ENCODE measurements at places on chromosomes 5 and 9.

DNA sequence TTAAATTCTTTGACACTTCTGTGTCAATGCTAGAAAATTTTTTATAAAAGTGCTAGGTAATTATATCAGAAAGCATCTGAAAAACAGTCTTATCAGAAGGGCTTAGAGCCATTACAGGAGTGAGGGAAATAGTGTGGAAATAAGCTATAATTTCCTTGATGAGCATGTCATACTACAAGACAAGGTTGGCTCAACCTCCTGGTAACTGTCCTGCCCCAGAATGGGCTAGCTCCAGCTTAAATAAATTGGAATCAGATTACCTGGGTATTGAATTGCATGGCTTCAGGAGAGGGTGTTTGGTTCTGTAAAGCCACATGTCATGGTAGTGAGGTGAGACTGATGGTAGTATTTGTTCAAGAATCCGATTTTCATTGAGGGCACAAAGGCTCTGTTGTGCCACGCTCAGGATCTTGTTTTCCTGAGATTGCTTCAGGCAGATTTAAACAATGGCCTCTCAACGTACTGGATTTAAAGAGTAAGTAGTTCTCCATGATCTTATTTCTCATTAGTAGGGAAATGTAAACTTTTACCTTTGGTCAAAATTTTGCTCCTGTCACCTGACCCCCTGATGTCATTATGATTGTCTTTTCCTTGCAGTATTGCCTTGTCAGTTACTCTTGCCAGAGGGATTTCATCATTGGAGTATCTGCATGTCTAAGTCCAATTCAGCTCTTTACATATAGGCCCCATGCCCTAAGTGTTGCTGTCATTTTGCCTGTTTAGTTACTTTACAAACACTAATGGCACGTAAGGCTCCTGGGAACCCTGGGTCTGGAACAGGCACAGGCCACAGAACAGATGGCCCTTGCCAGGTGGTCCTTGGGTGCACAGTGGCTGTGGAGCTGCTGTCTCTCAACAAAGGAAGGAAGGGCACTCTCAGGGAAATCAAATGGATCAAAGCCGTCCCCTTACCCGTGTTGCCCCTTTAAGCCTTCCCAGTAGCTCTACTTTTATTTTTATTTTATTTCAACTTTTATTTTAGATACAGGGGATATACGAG is 21.3 kb downstream of the TRIO start:
- no peak for DNase-seq

DNA sequence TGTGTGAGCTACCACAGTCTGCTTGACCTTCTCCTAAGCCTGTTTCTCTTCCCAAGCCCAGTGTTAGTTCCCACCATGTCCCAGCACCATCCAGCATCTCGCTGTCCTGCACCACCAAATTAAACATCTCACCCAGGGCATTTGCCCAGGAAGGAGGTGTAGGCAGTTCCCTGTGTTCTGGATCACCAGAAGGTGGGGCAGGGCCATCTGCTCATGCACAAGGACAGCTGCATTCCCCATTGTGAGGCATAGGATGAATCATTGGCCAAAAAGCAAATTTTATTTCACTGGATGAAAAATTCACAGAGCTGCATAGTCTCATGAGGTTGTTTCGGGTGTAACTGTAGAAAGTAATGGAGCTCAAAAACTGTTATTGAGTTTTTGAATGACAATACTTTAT is 89.5 kb upstream of the GRIA1 start:
- DNase-seq: peak; percentile 14

- DNase-seq: peak; percentile 76
Observed at GRCh38 chr5:150540615-150541396, 32.9 kb downstream of the NDST1 start.

GRCh38 chr5:1304033-1304432 is 9.2 kb upstream of the TERT start:
- DNase-seq: no peak

DNA sequence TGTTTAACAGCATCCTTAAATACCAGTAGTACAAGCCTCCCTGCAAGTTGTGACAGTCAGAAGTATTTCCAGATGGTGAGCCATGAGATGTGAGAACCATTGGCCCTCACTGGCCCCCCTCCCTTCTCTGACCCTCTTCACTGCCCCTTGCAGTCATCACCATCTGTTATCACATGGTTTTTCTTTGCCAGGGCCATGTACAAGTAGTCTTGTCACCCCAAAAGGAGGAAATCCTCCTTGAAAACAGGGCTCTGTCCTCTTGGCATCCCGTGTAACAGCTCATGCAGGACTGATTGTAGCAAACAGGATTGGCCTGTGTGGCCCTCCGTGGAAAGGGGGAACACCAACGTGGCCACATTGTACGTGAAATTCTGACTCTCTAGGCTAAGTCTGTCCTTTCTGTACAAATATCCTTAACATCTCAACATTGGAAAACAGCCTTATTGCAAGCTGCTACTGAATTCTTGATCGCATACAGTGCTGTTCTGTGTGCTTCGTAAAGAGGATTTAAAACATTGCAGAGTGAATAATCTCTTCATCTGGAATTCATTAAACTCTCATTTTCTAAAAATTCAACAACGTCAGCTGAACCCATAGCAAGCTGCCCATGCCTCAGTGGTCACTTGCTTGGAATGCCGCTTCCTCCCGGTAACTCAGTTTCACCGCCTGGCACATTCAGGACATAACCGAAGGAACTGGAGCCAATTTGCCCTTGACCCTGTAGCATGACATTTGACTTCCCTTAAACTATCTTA is 171.7 kb downstream of the ATPSCKMT start:
- peak; percentile 41 for DNase-seq

DNA sequence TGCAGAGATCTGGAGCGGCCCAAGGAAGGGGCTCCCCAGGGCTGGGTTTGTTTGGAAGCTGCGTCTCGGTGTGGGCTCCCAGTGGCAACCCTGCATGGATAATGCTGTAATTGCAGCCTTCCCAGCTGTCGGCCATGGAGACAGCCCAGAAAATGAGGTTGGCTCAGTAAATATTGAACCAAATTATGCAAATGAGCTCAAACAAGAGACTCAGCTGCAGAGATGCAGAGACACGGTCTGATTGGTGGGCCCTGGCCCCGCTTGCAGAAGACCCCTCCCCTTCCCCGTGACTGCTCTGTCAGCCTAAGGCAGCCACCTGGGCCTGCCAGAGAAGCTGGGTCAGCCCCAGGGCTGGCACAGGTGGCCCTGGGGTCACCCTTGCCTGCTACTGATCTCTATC is 75.9 kb downstream of the RAD23B start:
- DNase-seq: no peak

- no peak for DNase-seq
Observed at GRCh38 chr9:88990729-88991065, 571 bp upstream of the S1PR3 start.

- no peak for DNase-seq
Observed at GRCh38 chr5:131976414-131977211, 31.1 kb upstream of the MEIKIN start.

GRCh38 chr5:65489119-65489518 is 7.4 kb upstream of the ADAMTS6 start:
- DNase-seq: no peak

- no peak for DNase-seq
Observed at GRCh38 chr5:12237837-12238575, 333.8 kb upstream of the CTNND2 start.

DNA sequence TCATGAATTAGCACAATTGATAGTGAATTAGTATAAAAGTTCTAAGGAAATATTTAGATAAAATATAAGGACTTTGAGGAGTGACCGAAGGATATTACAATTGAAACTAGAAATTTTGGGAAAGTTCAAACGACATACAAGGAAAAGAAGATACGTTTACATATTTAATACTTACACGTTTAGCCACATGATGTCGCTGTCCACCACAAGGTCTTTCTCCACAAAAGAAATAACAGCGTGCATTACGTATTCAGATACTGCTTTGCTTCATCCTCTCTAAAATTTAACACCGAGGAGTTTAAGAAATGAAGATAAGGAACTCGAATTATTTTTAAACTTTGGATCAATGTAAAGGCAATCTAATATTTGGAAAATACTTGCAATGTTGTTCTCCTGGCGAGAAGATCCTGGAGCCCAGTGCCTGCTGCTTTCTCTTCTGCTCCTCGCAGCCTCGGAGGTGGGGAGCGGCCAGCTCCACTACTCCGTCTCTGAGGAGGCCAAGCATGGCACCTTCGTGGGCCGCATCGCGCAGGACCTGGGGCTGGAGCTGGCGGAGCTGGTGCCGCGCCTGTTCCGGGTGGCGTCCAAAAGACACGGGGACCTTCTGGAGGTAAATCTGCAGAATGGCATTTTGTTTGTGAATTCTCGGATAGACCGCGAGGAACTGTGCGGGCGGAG is at the start of gene PCDHA3:
Gene PCDHA3, plus strand, starts transcription at position 242 of the 678 bp plus-strand sequence.
- peak; percentile 8 for DNase-seq

DNA sequence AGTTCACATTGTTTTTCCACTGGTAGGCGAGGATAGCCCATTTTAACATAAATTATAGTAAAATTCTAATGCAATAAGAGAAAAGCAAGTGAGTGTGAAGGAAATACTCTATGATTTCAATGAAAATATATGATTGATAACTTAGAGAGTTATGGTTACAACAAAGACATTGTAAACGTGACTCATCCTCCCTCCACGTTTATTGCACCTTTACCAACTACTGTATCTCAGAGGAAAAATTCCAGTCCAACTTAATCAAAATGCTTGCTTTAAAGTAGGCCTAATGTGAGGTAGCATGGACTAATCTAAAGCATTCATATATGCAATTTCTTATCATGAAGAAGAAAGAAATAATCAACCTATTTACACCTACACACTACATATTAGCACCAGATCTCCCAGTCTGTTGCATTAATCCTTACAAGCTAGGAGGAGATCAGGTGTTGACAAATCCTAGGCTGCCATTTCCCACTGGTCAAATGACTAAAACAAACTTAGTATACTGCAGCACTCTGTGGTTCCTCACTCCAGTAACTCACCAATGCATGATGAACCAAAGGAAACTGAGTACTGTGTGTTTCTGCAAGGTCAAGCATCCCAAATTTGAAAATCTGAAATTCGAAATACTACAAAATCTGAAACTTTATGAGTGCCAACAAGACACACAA is 41.7 kb downstream of the ECPAS start:
- no peak for DNase-seq

DNA sequence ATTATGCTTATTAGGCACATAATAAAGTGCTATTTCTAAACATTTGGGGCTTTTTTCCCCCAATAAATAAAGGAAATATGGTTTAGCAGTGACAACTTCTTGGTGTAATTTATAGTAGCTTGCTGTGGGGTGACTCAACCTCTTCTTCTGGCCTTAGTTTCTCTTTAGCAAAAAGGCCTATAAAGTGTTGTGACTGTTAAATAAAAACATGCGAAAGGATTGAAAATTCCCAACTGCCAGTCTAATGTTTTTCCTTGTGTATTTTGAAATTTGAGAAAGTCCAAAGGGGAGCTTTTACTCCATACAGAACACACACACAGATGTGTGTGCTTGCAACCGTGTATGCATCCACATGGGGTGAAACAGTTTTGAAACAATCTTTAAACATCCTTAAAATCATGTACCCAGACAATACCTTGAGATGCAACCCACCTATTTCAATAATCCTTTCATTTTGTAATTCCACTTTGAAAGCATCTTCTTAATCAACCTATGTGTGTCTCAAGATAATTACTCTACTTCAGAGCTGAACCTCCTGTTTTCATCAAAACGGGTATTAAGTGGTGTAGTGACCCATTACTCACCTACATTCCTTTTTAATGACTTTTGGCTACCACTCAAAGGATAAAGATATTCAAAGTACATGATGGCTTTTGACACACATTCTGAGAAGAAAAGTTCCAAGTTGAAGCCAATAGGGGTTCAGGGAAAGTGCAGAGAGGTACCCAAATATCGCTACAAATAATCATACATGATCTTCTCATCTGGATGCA is 123.8 kb downstream of the DROSHA start:
- peak; percentile 37 for DNase-seq
